ENCODE measurements at places on chromosomes 13 and 19.

GRCh38 chr19:45163751-45164460 is 3.1 kb upstream of the NKPD1 start:
- no peak for DNase-seq
- no peak overlapping the region for H3K4me3 ChIP-seq
- H3K27me3 ChIP-seq, result no peaks in the 10 kb centered on the region
- peaks cover 23% of the 10 kb centered on the region for H3K4me1 ChIP-seq

DNA sequence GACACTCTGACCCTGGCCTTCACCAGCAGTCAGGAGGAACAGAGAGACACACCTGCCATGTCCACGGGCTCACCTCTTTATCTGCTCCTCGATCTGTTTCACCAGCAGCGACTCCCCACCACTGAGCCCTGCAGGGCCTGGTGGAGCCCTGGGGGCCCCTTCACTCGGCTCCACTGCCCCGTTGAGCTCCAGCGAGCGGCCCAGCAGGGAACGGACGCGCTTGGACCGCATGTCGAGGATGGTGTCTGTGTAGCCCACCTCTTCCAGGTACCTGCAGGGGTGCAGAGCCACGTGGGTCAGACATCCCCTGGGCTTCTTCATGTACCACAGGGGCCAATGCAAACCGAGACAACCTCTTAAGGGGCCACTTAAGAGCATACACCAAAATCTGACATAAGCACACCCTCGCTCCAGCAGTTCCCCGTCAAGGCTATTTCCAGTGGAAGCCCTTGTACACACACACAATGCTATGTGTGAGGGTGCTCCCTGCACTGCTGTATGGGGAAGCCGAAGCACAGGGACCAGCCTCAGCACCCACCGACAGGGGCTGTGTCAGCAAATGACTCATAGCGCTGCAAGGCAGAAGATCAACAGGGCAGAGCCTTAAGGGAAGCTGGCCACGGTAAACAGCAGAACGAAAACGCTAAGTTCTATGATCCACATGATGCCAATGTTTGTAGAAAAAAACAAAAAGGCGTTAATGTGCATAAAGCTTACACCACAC is 12.7 kb upstream of the FKRP start:
- no peaks in the 10 kb centered on the region for H3K27me3 ChIP-seq
- H3K27ac ChIP-seq, result no peak overlapping the region
- peaks cover 21% of the 10 kb centered on the region for H3K4me1 ChIP-seq
- no peak for DNase-seq
- H3K4me3 ChIP-seq, result no peak overlapping the region

DNA sequence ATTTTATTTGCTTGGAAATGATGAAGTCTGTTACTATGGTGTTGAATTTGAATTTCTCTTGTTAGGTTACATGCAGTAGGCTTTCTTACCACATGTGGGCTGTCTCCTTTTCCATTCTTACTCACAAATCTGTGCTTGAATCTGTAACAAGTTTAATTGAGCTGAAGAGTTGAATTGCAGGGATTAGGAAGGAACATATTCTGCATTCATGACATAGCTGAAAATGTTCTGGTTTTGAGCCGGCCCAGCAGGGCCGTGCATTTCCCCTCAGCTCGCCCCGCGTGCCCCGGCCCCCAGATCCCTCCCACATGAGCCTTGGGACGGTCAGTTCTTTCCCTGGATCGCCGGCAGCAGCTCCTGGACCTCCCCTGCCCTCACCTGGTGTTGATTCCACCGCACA is 28.1 kb downstream of the TFDP1 start:
- DNase-seq, result no peak
- H3K4me3 ChIP-seq, result no peak overlapping the region
- peaks cover 31% of the 10 kb centered on the region for H3K36me3 ChIP-seq
- H3K27ac ChIP-seq, result no peak overlapping the region
- no peaks in the 10 kb centered on the region for H3K27me3 ChIP-seq

- H3K4me3 ChIP-seq, result no peak overlapping the region
- H3K27ac ChIP-seq, result no peak overlapping the region
- no peak for DNase-seq
- peaks cover 17% of the 10 kb centered on the region for H3K36me3 ChIP-seq
- no peaks in the 10 kb centered on the region for H3K27me3 ChIP-seq
Measured at GRCh38 chr13:60572003-60572798, 175.2 kb downstream of the TDRD3 start.

GRCh38 chr19:897442-898039 is 4.3 kb downstream of the RNU6-9 start:
- no peak overlapping the region for H3K27ac ChIP-seq
- H3K27me3 ChIP-seq, result no peaks in the 10 kb centered on the region
- no peak overlapping the region for H3K4me3 ChIP-seq
- no peak for DNase-seq
- peaks cover 26% of the 10 kb centered on the region for H3K4me1 ChIP-seq

DNA sequence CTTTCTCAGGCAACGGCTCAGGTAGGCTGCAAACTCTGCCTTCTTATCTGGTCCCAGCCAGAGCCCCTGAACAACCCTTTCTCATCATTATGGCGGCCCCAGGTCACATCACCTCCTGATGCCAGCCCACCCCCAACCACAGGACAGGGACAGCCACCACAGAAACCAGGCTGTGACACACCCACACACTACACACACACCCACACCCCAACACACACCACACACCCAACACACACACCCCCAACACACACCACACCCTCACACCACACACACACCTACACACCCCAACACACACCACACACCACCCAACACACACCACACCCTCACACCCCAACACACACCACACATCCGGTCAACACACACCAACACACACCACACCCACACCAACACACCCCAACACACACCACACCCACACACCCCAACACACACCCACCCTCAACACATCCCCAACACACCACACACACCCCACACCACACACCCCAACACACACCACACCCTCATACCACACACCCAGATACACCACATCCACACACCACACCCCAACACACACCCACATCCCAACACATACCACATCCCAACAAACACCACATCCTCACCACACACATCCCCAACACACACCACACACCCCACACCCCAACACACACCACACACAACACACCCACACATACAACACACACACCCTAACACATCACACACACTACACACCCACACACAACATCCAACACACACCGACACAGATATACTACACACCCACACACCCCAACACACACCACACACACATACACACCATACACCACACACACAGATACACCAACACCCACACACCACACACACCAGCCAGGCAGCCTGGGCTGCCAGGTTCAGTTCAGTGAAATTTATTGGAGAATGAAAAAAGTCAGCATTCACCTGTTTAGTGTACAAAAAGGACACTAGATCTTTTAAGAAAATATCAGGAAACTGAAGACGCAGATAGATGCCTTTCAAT is 4.2 kb upstream of the ISYNA1 start:
- H3K36me3 ChIP-seq, result peaks cover 24% of the 10 kb centered on the region
- no peaks in the 10 kb centered on the region for H3K27me3 ChIP-seq
- H3K4me1 ChIP-seq, result peaks cover 25% of the 10 kb centered on the region
- H3K4me3 ChIP-seq, result peak overlapping the region; percentile 43
- peak overlapping the region; percentile 86 for H3K27ac ChIP-seq
- DNase-seq, result peak; percentile 55

Data from activated CD4-positive, alpha-beta T cell treated with anti-CD3 and anti-CD28 coated beads, Interleukin-2, amount 10 ng/mL, durations not matched to agents 7 days and 5 days (primary cell).